ENCODE measurements at places on chromosomes 3 and 15.

GRCh38 chr15:87940768-87941167 lies 315.8 kb downstream of the NTRK3 start:
- no peak for DNase-seq

DNA sequence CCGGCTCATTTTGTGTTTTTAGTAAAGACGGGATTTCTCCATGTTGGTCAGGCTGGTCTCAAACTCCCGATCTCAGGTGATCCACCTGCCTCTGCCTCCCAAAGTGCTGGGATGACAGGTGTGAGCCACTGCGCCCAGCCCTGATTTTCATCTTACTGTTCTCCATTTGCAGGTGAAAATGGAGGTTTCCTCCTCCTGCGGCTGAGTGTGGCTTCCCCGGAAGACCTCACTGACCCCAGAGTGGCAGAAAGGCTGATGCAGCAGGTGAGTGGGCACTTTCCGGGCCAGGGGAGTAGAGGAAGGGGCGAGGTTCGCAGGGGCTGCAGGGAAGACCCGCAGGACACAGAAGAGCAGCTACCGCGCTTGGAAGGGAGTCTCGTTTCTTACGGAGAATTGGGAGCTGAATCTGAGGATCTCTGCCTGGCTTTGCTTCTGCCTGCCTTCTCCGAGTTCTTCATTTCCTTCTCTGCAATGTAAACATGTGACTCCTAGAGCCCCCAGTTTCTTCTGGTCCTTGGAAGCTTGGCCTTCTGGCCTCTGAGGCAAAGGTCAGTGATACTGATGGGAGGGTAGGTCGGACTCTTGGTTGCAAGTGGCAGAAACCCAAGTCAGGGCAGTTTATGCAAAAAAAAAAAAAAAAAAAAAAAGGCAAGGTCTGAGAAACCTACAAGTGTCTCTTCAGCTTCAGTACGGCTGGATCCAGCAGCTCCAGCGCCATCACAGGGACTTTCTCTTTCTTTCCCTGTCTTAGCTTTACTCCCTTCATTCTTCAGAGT lies 8.9 kb downstream of the MUC20 start:
- no peak for DNase-seq

DNA sequence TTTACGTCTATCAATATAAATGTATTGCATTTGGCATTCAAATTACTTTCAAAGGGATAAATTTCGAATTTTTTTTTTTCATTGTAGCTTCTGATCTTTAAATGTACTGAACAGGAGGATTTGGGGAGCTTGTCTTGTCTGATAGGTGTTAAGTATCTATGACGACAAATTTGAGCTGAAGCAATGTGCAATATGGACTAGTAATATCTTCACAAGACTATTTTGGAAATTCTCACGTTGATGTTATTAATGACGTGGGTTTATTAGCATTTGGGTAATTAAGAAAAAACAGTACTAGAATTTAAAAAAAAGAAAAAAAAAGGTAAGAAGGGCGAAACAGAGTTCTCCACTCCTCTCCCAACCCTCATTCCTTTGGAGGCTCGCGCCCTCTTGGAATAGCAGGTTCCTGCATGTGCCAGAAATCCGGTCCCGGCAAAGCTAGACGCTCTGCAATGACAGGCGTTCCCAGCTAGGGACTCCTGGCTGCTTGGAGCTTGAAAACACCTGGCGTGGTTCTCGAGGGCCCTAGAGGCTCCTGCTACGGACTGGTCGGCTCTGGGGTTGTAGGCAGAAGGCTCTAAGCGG lies 648 bp upstream of the P2RY1 start:
- no peak for DNase-seq

GRCh38 chr3:67923796-67924195 lies 269.4 kb upstream of the SUCLG2 start:
- no peak for DNase-seq

DNA sequence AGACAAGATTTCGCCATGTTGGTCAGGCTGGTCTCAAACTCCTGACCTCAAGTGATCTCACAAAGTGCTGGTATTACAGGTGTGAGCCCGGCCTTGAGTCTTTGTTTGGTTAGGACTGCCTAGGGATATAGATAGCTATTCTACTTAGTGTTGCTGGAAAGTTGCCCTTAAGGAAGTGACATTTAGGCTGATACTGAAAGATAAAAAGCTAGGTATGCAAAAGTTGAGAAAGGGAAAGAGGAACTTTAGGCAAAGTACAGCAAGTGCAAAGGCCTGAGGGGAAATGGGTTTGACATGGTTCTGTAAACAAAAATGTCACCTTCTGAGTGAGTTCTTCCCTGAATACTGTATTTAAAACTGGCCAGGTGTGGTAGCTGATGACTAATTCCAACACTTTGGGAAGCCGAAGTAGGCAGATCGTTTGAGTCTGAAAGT lies 111.5 kb downstream of the ZNF609 start:
- DNase-seq = no peak

DNA sequence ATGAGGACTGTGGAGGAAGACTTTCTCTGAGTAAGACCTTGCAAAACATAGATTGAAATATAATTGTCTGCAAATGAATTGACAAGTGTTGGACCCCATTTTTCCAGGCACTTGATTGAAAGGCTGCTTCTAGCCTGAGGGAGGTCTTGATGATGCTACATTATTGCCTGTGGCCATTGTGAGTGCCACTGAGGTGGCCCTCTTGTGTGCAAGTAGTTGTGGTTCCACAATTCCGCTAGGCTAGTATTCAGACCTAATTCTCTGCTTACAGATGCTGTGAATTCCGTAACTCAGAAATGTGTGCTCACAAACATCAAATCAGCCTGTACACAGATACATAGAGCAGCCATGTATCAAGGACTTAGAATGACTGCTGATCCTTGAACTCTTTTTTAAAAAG lies 34.7 kb downstream of the FNDC3B start:
- DNase-seq = no peak

GRCh38 chr15:55993804-55994560 lies 570 bp upstream of the NEDD4 start:
- DNase-seq = no peak

- no peak for DNase-seq
Measured at GRCh38 chr3:39505866-39506742, 38.6 kb downstream of the MOBP start.

GRCh38 chr15:83899670-83900069 lies 245.7 kb downstream of the ADAMTSL3 start:
- no peak for DNase-seq

GRCh38 chr15:44729408-44730127 lies 6.8 kb upstream of the TRIM69 start:
- peak; percentile 48 for DNase-seq

DNA sequence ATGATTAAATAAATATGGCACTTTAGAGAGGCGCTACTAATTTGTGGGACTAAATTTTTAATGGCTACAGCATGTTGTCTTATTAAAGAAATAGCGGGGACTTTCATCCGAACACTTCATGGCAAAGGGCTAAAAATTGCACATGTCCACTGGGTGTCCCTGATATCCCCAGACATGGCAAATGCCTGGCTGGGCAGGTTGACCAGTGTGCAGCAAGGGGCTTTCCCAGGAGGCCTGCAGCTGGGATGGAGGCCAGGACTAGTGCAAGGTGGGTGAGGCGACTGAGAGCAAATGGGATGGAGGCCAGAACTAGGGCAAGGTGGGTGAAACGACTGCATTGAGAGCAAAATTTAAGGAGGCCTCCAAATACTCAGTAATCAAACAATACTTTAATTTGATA lies 167.4 kb upstream of the SMAD3 start:
- no peak for DNase-seq

DNA sequence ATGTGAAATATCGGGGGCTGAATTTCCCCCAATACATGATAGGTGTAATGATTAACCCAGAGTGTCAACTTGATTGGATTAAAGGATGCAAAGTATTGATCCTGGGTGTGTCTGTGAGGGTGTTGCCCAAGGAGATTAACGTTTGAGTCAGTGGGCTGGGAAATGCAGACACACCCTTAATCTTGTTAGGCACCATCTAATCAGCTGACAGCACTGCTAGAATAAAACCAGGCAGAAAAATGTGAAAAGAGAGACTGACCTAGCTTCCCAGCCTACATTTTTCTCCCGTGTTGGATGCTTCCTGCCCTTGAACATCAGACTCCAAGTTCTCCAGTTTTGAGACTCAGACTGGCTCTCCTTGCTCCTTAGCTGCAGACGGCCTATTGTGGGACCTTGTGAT lies 247.8 kb downstream of the OTOL1 start:
- no peak for DNase-seq

- no peak for DNase-seq
Measured at GRCh38 chr3:127180859-127181258, 12.1 kb upstream of the PRR23E start.

- DNase-seq = no peak
Measured at GRCh38 chr3:141259821-141260629, 28.4 kb downstream of the PXYLP1 start.

Measured in CD4-positive, alpha-beta T cell treated with Interleukin-15 for 4 hours (primary cell).